ENCODE measurements at places on chromosomes 2 and 18.

- DNase-seq, result no peak
These were observed 48.7 kb downstream of the ACYP2 start for GRCh38 chr2:54164106-54164505.

- no peak for DNase-seq
These were observed 446.0 kb upstream of the TNP1 start for GRCh38 chr2:217305882-217306281.

DNA sequence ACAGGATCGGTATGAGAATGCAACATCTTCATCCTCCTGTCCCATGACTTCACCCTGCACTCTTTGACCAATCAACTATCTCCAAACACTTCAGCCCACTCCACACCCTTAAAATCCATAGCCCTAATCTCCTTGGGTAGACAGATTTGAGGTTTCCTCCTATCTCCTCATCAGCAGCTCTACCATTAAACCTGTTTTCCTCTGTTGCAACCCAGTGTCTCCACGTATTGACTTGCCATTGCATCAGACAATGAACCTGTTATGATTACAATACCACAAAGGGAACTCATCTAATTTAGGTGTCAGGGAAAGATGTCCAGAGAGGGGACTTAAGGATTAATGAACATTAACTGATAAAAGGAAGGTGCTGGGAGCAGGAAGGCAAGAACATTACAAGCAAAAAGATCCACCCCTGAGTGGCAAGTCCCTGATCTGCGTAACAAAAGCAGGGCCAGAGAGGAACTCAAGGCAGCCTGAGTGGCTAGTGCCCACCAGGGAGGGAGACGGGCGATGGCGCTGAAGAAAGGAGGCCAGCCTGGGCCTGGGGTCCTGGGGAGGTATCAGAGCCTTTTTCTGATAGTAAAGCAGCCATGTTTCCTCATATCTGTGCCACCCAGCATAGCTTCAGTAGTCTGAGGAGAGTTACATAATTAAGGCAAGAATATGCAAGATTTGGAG is 44.6 kb downstream of the AKAIN1 start:
- no peak for DNase-seq

- no peak for DNase-seq
These were observed 4.3 kb upstream of the HAAO start for GRCh38 chr2:42796427-42797248.

DNA sequence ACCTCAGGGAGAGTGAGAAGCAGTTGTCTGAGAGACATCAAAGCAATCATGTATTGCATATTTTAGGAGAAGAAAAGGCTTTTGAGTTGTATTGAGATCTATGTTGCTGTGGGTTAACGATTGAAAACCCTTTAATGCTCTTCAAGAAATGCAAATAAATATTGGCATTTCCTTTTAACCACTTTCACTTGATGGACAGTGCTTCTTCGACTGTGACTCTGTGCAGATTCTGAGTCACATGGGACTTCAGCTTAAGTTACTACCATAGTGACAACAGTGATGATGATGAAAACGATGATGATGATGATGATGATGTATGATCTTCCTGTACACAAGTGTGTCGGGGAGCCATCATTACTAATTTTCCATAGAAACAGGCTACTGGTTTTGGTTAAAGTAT is 181.8 kb downstream of the AKAIN1 start:
- DNase-seq, result no peak

- no peak for DNase-seq
These were observed 2.6 kb upstream of the BMPR2 start for GRCh38 chr2:202373490-202373889.

DNA sequence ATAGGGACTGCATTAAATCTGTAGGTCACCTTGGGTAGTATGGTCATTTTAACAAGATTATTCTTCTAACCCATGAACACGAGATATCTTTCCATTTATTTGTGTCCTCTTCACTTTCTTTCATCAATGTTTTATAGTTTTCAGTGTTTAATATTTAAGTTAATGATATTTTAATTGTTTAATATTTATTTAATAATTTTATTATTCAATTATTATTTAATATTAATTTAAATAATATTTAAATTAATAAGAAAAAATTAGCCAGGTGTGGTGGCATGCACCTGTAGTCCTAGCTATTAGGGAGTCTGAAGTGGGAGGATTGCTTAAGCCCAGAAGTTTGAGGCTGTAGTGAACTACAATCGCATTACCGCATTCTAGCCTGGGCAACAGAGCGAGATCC is 33.0 kb downstream of the CASP10 start:
- DNase-seq, result no peak

DNA sequence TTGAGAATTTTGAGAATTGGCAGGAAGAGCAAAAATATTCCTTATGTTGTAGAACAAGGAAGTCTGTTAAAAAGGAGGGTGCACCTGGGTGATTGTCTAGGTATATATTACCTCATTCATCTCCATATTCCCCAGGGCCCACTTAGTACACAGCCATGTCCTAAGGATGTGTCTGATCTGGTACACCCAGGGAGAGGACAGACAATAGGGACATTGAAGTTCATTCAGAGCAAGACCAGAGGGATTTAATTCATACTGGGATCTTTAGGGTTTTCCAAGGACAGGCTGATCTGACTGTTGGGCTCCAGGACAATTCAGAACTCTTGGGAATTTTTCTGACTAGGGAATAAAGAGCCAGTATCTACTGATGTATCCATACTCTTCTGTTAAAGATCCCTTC is 112.1 kb downstream of the PHLPP1 start:
- no peak for DNase-seq

- no peak for DNase-seq
These were observed 13.8 kb downstream of the MMADHC start for GRCh38 chr2:149573760-149574159.

GRCh38 chr2:224865016-224865415 is 148.9 kb upstream of the CCDC195 start:
- DNase-seq, result no peak

- DNase-seq, result no peak
These were observed 1.8 kb downstream of the DYSF start for GRCh38 chr2:71455011-71455740.

GRCh38 chr18:23825978-23826405 is 136.7 kb downstream of the LAMA3 start:
- peak; percentile 45 for DNase-seq

GRCh38 chr2:17763641-17764333 is 9.8 kb downstream of the GEN1 start:
- no peak for DNase-seq

- DNase-seq, result no peak
These were observed 1361.0 kb downstream of the DSC3 start for GRCh38 chr18:29681578-29681977.

- no peak for DNase-seq
These were observed 69.4 kb upstream of the SH3RF3 start for GRCh38 chr2:109059474-109060165.

- no peak for DNase-seq
These were observed 66.0 kb downstream of the CSRNP3 start for GRCh38 chr2:165535471-165535870.

DNA sequence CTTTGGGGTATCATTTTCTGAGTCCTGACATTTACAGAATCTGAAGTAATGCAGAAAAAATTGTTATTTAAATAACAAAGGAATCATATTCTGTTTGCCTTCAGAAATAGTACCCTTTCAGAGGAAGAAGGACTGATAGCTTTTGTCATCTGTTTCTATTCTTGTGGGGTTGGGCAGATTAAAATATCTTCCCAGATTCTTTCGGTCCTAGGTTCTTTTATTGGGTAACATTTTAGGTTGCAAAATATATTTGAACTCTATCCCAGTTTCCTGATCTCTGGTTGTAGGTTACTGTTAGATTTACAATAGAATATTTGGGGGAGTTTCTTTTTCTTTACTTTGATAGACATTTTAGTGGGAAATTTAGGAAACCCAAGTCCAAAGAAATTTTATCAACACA is 550.5 kb downstream of the SPAG16 start:
- no peak for DNase-seq

DNA sequence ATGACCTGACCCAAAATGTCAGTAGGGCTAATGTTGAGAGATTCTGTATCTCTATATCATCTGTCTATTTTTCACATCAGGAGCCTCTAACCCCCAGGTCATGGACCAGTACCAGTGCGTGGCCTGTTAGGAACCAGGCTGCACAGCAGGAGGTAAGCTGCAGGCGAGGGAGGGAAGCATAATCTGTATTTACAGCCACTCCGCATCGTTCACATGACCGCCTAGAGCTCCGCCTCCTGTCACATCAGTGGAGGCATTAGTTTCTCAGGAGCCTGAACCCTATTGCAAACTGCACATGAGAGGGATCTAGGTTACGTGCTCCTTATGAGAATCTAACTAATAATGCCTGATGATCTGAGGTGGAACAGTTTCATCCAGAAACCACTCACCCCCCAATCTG is 180.6 kb downstream of the RDH14 start:
- DNase-seq, result no peak

DNA sequence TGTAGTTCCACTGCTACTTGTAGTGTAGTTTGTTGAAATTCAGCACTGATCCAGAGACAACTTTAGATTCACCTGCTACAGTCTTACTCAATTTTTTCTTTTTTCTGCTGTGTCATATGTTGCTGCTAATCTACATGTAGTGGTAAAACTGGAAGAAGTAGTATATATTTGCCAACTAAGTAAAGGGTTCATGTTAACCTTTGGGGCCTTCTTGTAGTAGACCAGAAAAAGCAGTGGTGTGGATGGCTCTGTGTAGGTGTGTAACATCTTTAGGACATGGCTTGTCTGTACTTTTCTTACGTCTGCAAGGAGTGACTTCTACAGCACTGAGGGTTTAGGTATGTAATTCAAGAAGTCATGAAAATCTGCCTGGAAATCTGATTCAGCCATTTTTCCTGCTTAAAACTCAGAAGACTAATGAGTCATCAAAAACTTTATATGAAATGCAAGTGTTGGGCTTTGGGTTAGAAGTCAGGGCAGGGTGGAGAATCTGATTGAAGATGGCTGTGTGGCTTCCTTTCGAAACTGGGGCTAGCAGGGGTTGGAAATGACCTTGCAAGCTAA is 8.4 kb downstream of the PTPRM start:
- DNase-seq, result no peak

GRCh38 chr2:65059071-65059470 is 2.9 kb downstream of the CEP68 start:
- DNase-seq, result no peak

DNA sequence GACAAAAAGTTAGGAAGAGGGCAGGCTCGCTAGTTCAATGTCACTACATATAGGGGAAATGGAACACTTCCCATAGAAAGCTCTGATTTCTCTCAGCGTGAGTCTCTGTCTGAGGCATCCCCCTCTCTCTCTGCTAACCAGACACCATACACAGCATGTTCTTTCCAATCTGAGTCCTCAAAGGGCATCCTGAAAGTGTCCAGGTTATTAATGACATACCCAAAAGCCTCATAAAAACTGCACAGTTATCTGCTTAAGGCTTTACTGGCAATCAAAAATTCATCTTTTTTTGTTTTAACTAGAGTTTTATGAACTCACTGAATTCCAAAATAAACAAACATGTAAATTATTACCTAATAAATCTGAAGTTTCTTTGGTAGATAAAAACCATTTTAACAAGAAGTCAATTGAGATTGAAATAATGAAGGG is 137.4 kb downstream of the AFF3 start:
- DNase-seq, result no peak

GRCh38 chr2:33420726-33421125 is 55.7 kb upstream of the RASGRP3 start:
- no peak for DNase-seq

GRCh38 chr2:23246992-23247683 is 137.8 kb upstream of the KLHL29 start:
- no peak for DNase-seq

DNA sequence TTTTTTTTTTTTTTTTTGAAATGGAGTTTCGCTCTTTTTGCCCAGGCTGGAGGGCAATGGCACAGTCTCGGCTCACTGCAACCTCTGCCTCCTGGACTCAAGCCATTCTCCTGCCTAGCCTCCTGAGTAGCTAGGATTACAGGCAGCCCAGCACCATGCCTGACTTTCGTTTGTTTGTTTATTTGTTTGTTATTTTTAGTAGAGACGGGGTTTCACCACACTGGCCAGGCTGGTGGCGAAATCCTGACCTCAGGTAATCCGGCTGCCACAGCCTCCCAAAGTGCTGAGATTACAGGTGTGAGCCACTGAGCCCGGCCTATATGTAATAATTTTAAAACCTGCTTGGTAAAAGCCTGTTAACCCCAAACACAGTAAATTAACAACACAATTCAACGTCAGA is 435.7 kb downstream of the LRRTM4 start:
- DNase-seq, result no peak

DNA sequence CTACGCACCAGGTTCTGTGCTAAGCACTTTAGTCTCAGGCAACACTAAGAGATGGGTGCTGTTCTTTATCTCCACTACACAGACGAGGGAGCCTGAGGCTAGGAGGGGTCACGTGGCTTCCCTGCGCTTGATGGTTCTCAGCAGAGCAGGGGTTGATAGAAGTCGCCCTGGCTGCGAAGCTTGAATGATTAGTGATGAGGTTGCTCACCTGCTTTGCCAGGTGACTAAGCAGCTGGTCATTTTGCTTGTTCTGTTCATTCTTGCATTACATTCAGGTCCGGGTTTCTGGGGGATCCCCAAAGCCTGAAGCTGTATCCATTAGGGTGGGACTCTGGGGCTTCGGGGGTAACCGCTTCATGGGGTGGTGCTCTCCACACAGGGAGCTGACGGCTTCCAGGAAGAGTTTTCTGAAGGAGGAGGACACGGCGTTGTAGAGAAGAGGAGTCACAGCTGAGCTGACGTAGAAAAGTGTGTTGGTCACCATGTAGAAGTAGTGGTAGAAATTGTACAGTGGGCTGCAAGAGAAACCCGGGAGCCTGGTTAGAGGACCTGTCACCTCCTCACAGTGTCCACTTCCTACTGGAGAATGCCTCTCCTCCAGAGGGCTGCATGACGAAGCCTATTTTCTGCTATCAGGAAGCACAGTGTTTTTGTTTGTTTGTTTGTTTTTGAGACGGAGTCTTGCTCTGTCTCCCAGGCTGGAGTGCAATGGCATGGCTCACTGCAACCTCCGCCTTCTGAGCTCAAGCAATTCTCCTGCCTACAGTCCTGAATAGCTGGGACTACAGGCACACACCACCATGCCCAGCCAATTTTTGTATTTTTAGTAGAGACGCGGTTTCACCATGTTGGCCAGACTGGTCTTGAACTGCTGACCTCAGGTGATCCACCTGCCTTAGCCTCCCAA is 11.5 kb downstream of the NTSR2 start:
- no peak for DNase-seq

GRCh38 chr18:6547476-6547875 is 132.8 kb upstream of the L3MBTL4 start:
- no peak for DNase-seq

GRCh38 chr2:27854229-27854862 is 35.8 kb downstream of the RBKS start:
- DNase-seq, result no peak

GRCh38 chr2:68762665-68763064 is 28.1 kb downstream of the ARHGAP25 start:
- no peak for DNase-seq

DNA sequence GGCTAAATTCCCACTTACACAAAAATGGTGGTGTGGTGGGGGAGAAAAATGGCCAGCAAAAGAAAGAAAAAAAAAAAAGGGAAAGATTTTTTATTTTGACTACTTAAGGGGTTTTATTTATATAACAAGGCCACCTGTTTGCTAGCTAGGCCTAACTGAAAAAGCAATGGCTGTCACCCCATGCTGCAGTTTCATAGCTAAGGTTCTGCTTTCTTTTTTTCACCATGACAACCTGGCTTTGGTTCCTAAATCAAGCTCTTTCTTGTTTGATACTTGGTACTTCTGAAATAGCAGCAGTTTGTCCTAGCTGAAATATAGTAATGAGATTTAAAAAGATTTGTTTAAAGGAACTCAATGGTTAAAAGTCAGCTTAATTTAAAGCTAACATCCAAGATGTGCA is 433.2 kb upstream of the MEX3C start:
- DNase-seq, result no peak

- DNase-seq, result no peak
These were observed 113.4 kb downstream of the AP1S3 start for GRCh38 chr2:223723954-223724411.
